Natural killer cell treated with Interleukin-12 subunit alpha and Interleukin-12 subunit beta and Interleukin-15 and Interleukin-18, amount 100 ng/mL, for 72 hours (primary cell): ENCODE measurements at places on chromosomes 7 and 10. TPM values are rescaled to one million over a fixed set of nuclear protein-coding genes. Genes with fewer than 3 reads are reported as not detected.

CLRN3 gene
- total RNA-seq: not detected

GCK gene
- not detected for total RNA-seq

SLC18A3 gene
- not detected for total RNA-seq

CAV2 gene
- total RNA-seq: not detected

DPP6 gene
- not detected for total RNA-seq

RFC2 gene
- 87.5 TPM for total RNA-seq

PNLIPRP2 gene
- total RNA-seq: not detected

NEURL1 gene
- 1.8 TPM for total RNA-seq

EIF3B gene
- total RNA-seq: 229 TPM

FKBP6 gene
- total RNA-seq: not detected

BRAT1 gene
- total RNA-seq: 61.4 TPM

AQP1 gene
- total RNA-seq: 0.14 TPM

DNAAF5 gene
- 19.5 TPM for total RNA-seq

PCDH15 gene
- total RNA-seq: not detected

LRRD1 gene
- total RNA-seq: not detected

AGFG2 gene
- total RNA-seq: 45.2 TPM

GNAT3 gene
- not detected for total RNA-seq

SPACDR gene
- total RNA-seq: 4.2 TPM

SH2B2 gene
- 2.4 TPM for total RNA-seq

SCART1 gene
- total RNA-seq: 3.6 TPM

HABP2 gene
- not detected for total RNA-seq

FAM24B gene
- 19.7 TPM for total RNA-seq

TRA2A gene
- 125 TPM for total RNA-seq

ZNF365 gene
- total RNA-seq: 0.86 TPM

GPR15LG gene
- not detected for total RNA-seq

ZNF655 gene
- 111 TPM for total RNA-seq

GNG11 gene
- total RNA-seq: not detected

CCDC146 gene
- 3.4 TPM for total RNA-seq

HOXA7 gene
- total RNA-seq: 0.20 TPM

TMEM72 gene
- total RNA-seq: not detected

PAPSS2 gene
- total RNA-seq: 2.6 TPM

TOMM7 gene
- 203 TPM for total RNA-seq

TMEM26 gene
- not detected for total RNA-seq

ANXA8 gene
- total RNA-seq: not detected

AKR1E2 gene
- total RNA-seq: 2.2 TPM

DNA2 gene
- 25.8 TPM for total RNA-seq

SPDYE9 gene
- total RNA-seq: not detected

UNCX gene
- total RNA-seq: not detected

PLCE1 gene
- total RNA-seq: not detected

LMBR1 gene
- total RNA-seq: 41.7 TPM

ALOX5 gene
- total RNA-seq: 7.5 TPM

MYO3A gene
- not detected for total RNA-seq

SDK1 gene
- total RNA-seq: 0.40 TPM

TFEC gene
- not detected for total RNA-seq

EBF3 gene
- not detected for total RNA-seq

KCNH2 gene
- not detected for total RNA-seq

CDK14 gene
- 2.8 TPM for total RNA-seq

UNC5B gene
- total RNA-seq: 0.08 TPM

SNX10 gene
- 81.7 TPM for total RNA-seq

FASTK gene
- 131 TPM for total RNA-seq

ASZ1 gene
- total RNA-seq: not detected

FAM25C gene
- not detected for total RNA-seq

C10orf71 gene
- not detected for total RNA-seq

TMEM176A gene
- total RNA-seq: 0.64 TPM

SPDYE2B gene
- not detected for total RNA-seq

IDI2 gene
- not detected for total RNA-seq

RBP3 gene
- total RNA-seq: not detected

CROT gene
- 9.2 TPM for total RNA-seq
